Activated CD8-positive, alpha-beta memory T cell treated with anti-CD3 and anti-CD28 coated beads for 4 hours (primary cell): ENCODE measurements at places on chromosomes 16 and 17.

- no peak for DNase-seq
These were observed 13.6 kb upstream of the TVP23A start for GRCh38 chr16:10831894-10832886.

GRCh38 chr16:61968242-61969076 is 67.8 kb downstream of the CDH8 start:
- no peak for DNase-seq

DNA sequence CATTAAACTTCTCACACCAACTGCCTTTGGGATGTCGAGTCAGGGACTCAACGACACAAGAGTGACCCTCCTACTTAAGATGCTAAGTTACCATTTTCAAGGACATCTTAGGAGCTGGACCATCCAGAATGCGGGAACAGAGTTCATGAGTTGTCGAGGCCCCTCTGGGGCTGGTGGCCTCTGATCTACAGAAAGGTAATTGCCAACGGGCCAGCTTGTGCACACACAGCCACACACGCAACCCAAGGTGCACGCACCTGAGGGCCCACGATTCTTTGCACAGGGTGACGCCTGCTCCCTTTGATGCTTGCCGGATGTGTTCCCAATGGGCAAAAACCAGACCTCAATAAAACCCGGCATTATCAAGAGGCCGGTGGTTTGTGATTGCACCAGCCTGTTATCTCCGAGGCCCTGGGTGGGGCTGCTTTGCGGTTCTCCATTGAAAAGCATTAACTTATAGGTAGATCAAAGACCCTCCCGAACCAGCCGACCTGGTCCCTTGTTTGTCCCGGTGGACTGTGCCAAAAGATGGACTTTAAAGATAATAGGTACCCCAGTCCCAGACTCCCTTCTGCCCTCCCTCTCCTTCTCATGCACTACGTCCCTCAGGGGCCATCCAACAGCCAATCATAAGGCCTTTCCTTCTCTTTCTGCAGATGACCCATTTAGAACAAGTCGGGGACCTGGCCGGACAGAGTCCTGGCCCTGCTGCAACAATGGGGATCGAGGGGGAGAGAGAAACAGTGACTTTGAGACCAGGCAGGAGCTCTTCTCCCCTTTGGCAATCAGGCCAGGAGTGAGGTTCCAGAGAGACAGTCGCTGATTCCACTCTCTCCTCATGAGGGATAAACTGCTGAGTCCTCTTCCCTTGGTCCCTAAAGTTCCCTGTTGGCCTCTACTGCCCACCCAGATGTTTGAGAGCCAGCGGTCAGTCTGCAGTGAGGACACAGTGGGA is 292.5 kb downstream of the SOX9 start:
- DNase-seq, result no peak

GRCh38 chr16:31181102-31181830 is 1.3 kb downstream of the FUS start:
- DNase-seq, result no peak

GRCh38 chr17:16938496-16939207 is 33.3 kb downstream of the TNFRSF13B start:
- DNase-seq, result no peak

GRCh38 chr17:61734466-61734865 is 128.9 kb downstream of the BRIP1 start:
- DNase-seq, result no peak

DNA sequence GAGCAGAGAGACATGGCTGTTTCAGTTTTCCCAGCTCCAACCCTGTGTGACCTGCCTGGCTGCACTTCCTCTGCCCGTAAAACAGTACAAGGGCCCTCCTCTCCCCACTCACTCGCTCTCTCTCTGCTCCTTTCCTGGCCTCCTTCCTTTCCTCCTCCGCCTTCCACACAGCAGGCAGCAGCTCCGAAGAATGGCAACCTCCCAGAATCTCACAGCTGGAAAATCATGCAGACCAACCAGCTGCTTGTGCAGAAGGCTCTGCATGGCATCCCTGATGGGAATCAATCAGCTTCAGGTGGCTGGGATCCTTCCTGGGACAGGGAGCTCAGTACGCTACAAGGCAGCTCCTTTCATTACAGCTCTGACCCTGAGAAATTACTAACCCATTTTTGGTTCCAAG is 27.4 kb downstream of the TMEM132E start:
- DNase-seq, result no peak

DNA sequence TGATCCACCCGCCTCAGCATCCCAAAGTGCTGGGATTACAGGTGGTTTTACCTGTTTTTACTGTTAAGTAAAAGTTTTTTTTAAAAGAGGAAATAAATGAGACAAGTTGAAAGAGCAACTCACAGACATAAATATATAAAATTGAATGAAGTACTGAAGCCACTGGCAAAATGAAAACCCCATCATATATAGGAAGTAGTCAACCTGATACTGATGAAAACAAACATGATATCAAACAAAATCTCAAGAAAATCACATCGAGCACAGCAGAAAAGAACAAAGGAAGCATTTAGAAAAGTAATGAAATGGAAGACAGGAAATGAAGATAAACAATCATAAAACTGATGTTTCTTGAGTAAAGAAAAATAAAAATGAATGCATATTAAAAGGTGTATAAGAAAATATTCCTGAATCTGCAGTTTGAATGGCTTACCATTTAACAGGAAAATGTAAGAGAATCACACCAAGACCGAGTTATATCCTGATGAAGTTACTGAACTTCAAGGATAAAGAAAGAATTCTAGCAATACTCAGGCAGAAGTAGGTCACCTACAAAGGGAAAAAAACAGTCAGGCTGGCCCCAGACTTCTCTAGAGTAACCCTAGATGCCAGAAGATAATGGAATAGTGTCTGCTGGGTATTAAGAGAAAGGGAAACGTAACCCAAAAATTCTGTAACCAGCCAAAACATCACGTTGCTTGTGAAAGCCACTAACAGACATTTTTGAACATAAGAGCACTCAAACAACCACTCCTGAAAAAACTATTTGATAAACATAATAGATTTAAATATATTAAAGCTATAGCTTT is 31.5 kb downstream of the UBE2G1 start:
- no peak for DNase-seq

DNA sequence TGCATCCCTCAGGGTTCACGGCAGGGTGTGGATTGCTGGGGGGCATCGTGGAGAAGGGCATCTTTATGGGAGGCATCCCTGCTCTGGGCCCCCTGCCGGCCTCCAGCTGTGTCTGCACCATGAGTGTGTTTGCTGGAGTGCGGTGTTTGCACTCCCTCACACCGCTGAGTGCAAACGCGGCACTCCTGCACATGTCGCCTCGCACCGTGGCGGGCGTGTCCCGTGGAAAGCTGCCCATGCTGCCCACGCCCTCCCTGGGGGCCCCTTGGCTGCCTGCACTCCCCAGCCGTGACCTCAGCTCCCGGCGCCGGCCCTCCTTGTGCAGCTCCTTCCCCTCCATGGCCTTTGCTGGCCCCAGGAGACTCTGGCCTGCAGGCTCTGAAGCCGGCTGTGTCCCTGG is 74.6 kb upstream of the ZNF750 start:
- no peak for DNase-seq
